ENCODE measurements at places on chromosomes 1 and 21.

GRCh38 chr1:173590557-173590956, 12.3 kb downstream of the SLC9C2 start:
- DNase-seq = no peak

DNA sequence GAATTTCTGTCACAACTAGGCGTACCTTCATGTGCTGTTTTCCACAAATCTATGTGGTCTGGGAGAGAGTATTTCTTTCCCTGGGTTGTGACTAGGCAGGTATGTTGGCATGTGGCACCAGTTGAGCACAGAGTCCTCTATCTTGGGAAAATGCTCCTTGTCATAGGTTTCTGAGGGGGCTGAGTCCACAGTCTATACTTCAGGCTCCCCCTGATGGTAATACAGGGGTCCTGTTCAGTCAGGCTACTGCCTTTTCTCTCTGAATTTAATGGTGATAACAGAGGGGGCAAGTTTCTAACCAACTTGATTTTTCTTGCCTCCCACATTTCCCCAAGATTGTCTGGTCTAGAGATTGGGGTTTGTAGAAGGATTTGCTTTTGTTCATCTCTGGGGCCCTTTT, 35.8 kb downstream of the VANGL1 start:
- no peak for DNase-seq

DNA sequence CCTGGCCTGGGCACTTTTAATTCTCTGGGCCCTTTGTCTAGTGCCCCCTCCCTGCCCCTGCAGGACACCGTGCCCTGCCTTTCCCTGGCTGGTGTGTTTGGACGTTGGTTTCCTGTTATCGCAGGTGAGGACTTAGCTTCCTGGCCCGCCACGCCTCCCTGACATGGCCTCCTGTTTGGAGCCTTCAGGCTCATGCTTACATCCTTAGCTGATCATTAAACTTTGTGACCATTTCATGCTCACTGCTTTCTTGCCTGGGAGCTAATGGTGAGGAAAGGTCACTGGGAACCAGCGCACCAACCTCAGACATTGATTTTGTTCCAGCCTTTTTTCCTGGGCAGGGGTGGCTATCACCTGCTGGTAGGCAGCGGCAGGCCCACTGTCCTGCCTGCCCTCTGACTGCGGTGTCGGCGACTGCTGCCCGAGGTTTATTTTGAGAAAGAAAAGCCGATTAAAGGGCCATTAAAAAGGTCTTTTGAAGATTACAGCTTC, 3.7 kb downstream of the PFKL start:
- no peak for DNase-seq

GRCh38 chr1:220905650-220906560, 26.7 kb downstream of the HLX start:
- no peak for DNase-seq

GRCh38 chr1:115098979-115099692, 9.8 kb upstream of the TSPAN2 start:
- DNase-seq = peak; percentile 31
